ENCODE measurements at places on chromosomes 2 and 18. TPM values are rescaled to one million over a fixed set of nuclear protein-coding genes. Genes with fewer than 3 reads are reported as not detected.

DNA sequence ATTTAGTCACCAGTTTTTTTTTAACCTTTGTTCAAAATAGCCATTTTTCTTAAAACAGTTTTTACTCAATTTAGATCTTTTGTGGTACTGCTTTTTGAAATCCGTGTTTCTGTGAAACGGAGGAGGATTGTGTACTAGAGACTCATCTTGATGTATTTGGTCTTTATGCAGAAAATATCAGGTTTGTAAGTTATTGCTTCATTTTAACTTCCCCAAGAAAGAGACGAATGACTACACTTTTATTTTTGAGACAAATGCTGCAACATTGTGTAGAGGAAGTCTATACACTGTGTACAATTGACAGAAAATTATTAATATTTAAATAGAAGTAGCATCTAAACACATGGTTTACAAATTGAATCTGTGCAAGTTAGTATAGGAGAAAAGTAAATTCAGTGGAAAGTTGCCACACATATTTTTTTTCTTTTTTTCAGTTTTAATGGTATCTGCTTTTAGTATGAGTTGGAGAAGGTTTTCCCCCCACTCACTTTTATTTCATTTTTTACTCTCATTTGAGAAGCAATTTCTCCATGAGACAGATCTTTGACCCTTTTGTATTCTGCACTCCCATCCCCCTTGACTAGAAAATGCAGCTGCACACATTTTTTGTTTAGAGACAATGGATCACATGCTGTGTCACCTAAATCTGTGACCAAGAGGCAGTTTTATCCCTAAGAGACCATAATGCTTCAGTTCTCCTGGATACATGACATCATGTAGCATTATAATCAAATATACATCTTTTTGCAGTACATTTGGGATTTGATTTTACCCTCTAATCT lies 200.8 kb upstream of the STON1 start:
- no peak for DNase-seq

GRCh38 chr2:105741174-105741573 lies 3.5 kb upstream of the NCK2 start:
- DNase-seq = no peak

DNA sequence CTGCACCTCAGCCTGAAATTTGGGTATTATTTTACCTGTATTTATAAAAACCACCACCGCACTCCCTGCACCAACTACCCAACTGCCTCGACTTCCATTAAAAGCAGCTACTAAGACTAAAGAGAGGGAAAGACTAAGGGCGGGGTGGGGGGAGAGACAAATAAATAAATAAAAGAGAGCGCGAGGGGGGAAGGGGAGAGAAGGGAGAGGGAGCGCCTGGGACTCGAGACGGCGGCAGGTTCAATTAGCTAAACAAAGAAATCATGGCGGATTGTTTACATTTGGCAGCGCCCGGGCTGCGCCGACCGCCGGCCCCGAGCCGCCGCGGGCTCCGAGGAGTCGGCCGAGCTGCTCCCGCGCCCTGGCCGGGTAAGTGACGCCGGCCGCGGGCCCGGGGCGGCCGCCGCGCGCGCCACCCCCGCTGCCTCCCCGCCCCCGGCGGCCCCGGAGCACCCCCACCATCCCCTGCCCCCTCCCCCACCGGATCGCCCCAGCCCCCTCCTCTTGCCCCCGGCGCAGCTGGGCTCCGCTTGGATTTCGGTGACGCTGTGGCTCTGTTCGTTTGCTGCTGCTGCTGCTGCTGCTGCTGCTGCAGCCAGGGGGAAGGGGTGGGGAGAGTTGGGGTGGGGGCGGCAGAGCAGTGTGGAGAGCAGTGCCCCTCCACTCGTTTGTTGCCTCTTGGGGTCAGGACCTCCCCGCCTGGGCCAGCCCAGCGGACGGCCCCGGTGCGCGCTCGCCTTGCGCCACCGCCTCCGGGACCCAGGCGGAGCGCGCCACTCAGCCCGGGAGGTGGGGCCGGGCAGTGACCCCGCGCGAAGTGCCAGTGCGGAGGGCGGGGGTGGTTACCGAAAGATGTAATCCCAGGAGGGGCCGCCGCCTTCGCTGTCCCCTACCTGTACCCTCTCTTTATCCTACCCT lies 187.2 kb upstream of the FANCL start:
- no peak for DNase-seq

- DNase-seq = no peak
Measured at GRCh38 chr2:150938527-150938926, 323.1 kb downstream of the RBM43 start.

DNA sequence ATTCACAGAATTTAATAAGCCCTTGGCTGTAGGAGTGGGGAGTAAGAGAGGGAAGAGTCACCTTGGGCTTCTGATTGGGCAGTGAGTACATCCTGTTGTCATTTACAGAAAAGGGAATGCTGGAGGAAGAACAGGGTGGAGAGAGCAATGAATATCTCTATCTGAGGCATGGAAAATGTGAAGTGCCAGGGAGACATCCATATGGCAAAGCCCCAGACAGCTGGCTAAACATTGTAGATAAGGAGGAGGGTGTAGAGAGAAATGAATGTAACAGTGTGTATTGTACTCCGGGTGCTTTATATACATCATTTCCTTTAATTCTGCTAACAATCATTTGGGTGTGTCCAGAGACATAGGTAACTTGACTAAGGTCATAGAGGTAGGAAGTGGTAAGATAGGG lies 103.5 kb downstream of the UPP2 start:
- DNase-seq = no peak

GRCh38 chr2:152500772-152501171 lies 165.8 kb downstream of the FMNL2 start:
- no peak for DNase-seq

- DNase-seq = peak; percentile 91
Measured at GRCh38 chr2:168246483-168247340, 683 bp downstream of the STK39 start.

The REG3A gene
- total RNA-seq = not detected
